Epithelial cell of proximal tubule (primary cell): ENCODE measurements at places on chromosomes 16 and 17.

GRCh38 chr16:30077656-30078055 is 1.9 kb downstream of the PPP4C start:
- DNase-seq = no peak

- DNase-seq = no peak
These were observed 8.6 kb upstream of the ANKFY1 start for GRCh38 chr17:4272213-4272971.

- DNase-seq = no peak
These were observed 38.1 kb upstream of the VPS4A start for GRCh38 chr16:69273009-69273408.

GRCh38 chr16:73565263-73565662 is 517.3 kb upstream of the ZFHX3 start:
- DNase-seq = no peak

- DNase-seq = no peak
These were observed 22.1 kb downstream of the VAC14 start for GRCh38 chr16:70778901-70779309.

GRCh38 chr17:42678951-42679491 is 2.2 kb upstream of the PLEKHH3 start:
- DNase-seq = no peak

- DNase-seq = no peak
These were observed 159.0 kb downstream of the RAB11FIP4 start for GRCh38 chr17:31550389-31551056.

DNA sequence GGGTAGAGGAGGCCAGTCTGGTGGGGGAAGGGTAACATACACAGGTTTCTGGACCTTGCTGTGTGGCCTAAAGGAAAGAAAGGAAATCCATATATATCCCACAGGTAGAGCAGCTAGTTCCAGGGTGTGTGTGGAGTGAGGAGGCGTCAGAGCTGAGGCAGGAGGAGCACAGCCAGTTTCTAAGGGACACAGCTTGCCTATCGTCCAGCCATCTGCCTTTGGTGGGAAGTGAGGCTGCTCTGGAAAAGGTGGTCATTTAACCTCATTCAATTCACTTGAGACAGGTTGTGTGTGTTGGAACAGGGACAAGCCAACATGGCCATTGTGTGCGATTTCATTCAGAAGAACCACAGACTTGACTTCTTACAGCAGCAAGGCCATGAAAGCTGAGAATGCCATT is 36.9 kb upstream of the ERN1 start:
- DNase-seq = no peak

- no peak for DNase-seq
These were observed 3.7 kb downstream of the TRAF7 start for GRCh38 chr16:2159175-2159838.

- no peak for DNase-seq
These were observed 63.9 kb upstream of the DNAJA2 start for GRCh38 chr16:47037396-47037745.

DNA sequence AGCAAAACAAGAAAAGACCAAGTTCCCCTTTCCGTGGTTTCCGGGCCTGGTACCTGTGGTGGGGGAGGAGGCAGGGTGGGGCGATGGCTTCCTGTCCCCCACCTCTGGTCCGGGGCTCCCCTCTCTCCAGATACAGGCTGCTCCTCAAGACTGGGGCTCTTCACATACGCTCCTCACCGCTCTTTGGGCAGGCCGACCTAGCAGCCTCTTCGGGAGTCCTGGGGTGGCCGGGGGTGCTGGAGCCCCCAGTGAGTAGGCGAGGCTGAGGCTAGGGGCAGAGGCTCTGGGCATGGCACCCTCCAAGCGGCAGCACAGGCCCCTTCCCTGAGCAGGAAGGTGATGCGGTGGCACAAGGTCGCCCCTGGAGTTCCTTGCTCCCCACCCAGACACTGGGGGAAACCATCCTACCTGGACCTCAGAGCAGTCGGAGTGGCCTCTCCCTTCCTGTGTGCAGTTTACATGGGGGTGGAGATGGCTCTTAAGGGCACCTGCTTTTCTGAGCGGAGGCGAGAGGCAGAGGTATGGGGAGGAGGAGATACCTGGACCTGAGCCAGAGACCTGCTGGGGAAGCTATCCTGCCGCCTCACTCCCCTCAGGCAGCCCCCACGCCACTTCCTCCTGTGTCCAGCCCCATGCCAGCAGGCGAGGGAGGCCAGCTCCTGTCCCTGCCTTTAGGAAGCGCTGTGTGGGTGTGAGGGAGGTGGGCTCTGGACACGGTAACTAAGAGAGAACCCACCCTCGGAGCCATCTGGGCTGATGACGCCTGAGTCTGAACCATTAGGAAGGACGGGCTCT is 891 bp downstream of the CORO1A start:
- no peak for DNase-seq

DNA sequence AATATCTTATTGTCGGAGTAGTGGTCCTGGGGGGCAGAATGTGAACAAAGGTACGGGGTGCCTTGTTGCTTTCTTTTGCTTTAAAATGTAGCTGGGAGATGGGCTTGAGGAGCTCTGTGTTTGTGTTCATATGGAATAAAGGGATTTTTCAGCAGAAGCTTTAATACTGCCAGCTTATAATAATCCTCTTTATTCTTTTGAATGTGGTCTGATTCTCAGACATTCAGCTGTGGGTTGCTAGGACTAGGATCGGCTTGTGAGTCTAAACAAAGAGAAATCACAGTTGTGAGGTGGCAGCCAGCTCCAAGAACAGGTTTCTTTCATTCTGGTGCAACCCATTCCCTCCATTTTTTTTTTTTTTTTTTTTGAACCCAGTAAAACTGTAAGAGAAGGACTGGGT is 7.2 kb downstream of the MRPL58 start:
- no peak for DNase-seq

- DNase-seq = no peak
These were observed 7.3 kb upstream of the CUEDC1 start for GRCh38 chr17:57962279-57963148.

GRCh38 chr17:9944704-9945103 is 39.6 kb upstream of the RCVRN start:
- DNase-seq = no peak

DNA sequence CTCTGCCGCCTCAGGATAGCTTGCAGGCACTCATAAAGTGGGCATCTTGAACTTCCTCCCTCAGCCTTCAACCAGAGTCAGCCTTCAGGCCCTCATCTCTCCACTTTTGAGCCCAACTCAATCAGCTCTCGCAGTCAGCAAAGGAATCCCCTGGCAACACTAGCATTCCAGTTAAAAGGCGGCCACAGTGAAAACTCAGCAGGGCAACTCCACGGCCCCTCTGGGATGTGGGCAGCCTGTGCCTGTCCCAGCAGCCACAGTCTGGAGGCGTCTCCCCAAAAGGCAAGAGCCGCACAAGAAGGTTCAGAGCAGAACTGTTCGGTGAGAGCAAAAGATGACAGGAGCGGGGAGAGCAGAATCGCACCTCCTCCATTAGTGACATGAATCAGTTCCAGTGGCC is 9.0 kb downstream of the TMEM11 start:
- DNase-seq = no peak

DNA sequence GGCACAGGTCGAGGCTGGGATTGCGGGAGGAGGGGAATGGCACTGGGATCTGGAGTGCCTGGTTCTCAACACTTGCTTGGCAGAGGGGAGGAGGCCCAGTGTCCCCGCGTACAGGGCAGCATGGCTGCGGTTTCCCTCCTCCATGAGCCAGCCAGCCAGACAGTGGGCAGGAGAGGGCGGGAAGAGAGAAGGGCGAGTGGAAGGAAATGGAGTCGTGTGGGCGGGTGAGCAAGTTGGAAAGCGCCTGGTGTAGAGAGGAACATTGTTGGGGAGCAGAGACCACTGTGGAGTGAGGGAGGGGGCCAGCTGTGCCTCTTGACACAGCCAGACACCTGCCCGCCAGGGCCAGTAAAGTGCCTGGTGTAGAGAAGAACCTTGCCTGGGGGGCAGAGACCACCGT is 130.5 kb downstream of the OR1D5 start:
- no peak for DNase-seq

- DNase-seq = no peak
These were observed 27.7 kb upstream of the HS3ST2 start for GRCh38 chr16:22786284-22786683.

GRCh38 chr17:2965621-2966595 is 97.5 kb downstream of the OR1D5 start:
- DNase-seq = no peak
